ENCODE measurements at places on chromosomes 11 and 22. TPM values are rescaled to one million over a fixed set of nuclear protein-coding genes. Genes with fewer than 3 reads are reported as not detected.

DNA sequence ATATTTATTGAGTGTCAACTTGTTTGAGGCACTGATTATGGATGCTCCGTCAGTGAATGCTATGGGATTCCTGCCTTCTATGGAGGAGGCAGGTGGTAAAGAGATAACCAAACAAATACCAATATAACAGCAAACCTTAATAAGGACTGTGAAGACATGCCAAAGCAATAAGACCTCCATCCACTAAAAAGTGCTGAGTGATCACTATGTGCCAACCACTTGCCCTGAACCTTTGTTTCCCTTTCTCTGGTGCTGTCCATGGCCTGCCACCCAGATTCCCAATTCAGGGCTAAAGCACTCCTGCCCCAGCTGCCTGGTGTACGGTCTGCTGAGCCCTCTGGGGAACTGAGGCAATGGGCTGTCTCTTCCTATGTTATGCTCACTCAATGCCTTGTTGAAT lies 1074.9 kb downstream of the OPCML start:
- H3K36me3 ChIP-seq: no peaks in the 10 kb centered on the region
- H3K27ac ChIP-seq: no peak overlapping the region
- no peak for DNase-seq
- H3K4me1 ChIP-seq: no peaks in the 10 kb centered on the region

SLC29A2 gene
- total RNA-seq: 10.1 TPM

DNA sequence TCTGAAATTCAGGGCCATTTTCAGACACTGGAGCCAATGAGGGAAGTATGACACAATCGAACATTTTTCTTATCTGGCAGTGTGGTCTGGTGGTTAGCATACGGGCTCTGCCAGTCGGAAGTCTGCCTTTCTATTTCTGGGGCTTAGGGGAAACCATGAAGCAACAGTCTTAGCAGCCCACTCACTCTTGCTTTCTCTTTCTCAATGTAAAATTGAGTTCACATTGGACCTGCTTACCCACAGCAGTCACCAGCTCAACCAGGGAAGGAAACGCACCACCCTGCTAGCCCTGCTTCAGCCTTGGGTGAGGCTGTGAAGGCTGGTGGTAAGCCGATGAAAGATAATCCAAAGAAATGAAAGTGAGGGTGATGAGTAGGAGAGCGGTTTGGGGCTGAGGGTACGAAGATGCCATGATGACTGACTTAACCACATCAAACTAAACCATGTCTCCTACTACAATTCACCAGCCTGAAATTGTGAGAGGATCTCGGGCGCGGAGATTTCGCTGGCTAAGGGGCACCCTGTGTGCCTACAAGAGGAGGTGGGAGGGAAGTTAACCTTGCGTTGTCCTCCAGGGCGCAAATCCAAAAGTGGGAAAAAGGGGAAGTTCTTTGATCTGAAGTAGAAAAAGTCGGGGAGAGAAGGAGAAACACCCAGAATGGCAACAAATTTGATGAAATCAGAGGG lies 2.0 kb upstream of the LMO2 start:
- H3K4me1 ChIP-seq: no peaks in the 10 kb centered on the region
- DNase-seq: no peak
- no peak overlapping the region for H3K4me3 ChIP-seq
- no peaks in the 10 kb centered on the region for H3K27me3 ChIP-seq

CTSW gene
- total RNA-seq: 1.8 TPM

GRCh38 chr11:57657194-57658022 lies at the start of gene CLP1:
TSS of gene CLP1 (plus strand) at chr11:57657762. CDS start at chr11:57659477, 1,715 bp downstream.
- DNase-seq: peak; percentile 100
- peaks cover 8% of the 10 kb centered on the region for H3K36me3 ChIP-seq
- H3K27ac ChIP-seq: peak within 1 kb of the TSS; percentile 87
- H3K4me3 ChIP-seq: peak within 1 kb of the TSS; percentile 46
- H3K4me1 ChIP-seq: peaks cover 4% of the 10 kb centered on the region
- no peaks in the 10 kb centered on the region for H3K27me3 ChIP-seq

GRCh38 chr11:63919267-63920125 lies 2.5 kb upstream of the RCOR2 start:
- no peaks in the 10 kb centered on the region for H3K27me3 ChIP-seq
- H3K36me3 ChIP-seq: no peaks in the 10 kb centered on the region
- H3K27ac ChIP-seq: peak overlapping the region; percentile 61
- no peak for DNase-seq

Measured in prostate gland (tissue), 2 donors.